ENCODE measurements at places on chromosomes 12 and 14. TPM values are rescaled to one million over a fixed set of nuclear protein-coding genes. Genes with fewer than 3 reads are reported as not detected.

DNA sequence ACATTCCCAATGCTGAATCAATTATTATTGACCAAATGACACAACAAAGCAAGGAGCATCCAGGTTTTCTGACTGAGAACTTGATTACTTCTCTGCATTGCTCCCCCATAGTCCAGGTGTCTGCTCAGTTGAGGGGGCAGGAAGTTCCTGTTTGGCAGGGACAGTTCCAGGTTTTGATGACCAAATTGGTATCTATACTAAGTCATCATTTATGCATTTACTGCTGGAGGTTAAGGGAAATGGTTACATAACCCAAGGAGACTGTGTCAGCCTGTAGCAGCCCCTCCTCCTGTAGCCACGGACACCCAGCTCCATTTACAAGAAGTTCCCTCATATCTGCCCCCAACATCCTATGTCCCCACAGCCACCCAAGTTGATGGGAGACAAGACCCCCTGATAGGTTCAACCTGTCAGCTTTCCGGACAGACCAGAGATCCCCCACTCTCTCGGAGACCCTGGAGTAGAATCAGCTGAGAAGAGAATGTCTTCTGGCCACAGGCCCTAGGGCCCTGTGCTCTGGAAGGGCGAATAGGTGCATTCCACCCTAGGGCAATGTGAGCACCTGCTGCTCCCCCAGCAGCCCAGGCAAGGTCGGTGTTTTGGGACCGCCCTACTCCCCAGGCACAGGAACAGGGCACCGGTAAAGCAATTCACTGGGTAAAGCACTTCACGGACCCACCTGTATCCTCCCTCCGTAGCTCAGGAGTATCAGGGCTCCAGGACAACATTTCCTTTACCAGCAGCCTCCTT, 23.6 kb downstream of the IRF2BPL start:
- H3K27me3 ChIP-seq = no peaks in the 10 kb centered on the region
- DNase-seq = no peak
- H3K27ac ChIP-seq = no peak overlapping the region
- H3K4me1 ChIP-seq = peaks cover 68% of the 10 kb centered on the region

DNA sequence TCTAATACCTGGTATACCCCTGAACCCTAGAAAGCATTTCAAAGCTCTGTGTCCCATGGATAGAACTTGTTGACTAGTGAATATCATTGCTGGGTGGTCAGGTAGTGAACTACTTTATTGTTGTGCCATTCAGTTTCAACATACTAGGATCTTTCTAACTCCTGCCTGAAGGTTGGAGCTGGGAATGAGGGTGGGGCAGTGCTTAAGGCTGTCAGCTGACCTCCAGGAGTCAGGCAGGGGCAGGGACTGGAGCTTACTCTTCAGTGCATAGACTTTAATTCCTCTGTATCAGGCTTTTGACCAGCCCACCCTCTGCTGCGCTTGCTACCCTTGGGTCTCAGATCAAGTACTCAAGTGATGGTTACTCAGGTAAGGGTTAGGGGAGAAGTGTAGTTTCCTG, 102.6 kb upstream of the RFX4 start:
- H3K4me3 ChIP-seq = no peak overlapping the region
- no peak for DNase-seq
- H3K4me1 ChIP-seq = no peaks in the 10 kb centered on the region
- no peaks in the 10 kb centered on the region for H3K27me3 ChIP-seq

DNA sequence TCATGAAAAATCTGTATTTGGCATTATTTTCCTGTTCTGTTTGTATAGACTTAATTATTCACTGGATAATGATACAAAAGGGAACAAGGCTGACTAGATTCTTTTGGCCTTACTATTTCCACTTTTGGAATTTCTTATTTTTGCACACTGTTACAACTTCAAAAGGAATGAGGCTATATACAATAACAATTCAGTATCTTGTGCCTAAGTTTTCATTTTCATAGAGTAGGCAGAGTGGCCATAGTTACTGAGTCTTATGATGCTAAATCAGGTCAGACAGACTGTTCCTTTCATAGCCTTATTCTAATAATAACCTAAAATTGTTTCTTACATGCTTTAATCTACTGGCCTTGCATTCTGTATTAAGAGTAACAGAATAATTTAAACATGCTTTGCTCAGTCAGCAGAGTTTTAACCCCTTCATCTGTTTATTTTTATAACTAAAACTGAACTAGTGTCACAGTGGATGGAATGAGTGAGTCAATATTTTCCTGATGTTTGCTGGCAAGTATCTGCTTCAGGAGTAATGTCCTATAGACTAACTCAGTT, 10.5 kb downstream of the TTC8 start:
- no peak overlapping the region for H3K27ac ChIP-seq
- peaks cover 18% of the 10 kb centered on the region for H3K4me1 ChIP-seq
- H3K27me3 ChIP-seq = no peaks in the 10 kb centered on the region
- no peak for DNase-seq
- H3K36me3 ChIP-seq = no peaks in the 10 kb centered on the region

DNA sequence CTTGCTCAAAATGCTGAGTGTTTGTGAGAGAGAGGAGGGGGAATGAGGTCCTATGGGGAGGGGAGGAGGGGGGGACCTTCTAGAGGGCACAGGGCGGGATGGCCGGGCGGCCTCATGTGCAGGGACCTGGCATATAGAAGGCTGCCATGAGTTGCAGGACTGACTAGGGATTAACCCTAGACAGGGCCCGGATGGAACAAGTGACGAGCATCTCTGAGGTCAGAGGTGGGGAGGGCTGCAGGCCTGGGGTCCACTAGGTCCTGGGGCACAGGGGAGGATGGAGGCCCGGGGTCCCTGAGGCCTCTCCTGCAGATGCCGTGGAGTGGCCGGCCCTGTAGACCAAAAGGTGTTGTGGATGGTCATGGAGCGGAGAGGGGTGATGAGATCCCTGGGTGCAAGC, 104.0 kb upstream of the EIF5 start:
- no peaks in the 10 kb centered on the region for H3K27me3 ChIP-seq
- no peak for DNase-seq
- no peak overlapping the region for H3K4me3 ChIP-seq
- H3K4me1 ChIP-seq = peaks cover 13% of the 10 kb centered on the region

The MLXIP gene
- 46.3 TPM for total RNA-seq

The IQSEC3 gene
- total RNA-seq = not detected

The SERPINA9 gene
- not detected for total RNA-seq

The KRT2 gene
- not detected for total RNA-seq

The BMAL2 gene
- total RNA-seq = 21.5 TPM

The FAR2 gene
- 9.7 TPM for total RNA-seq
